ELR (cell line): ENCODE measurements at places on chromosomes 5 and 9.

- DNase-seq, result peak; percentile 27
Measured at GRCh38 chr5:91049800-91050199, 333.3 kb downstream of the ARRDC3 start.

- no peak for DNase-seq
Measured at GRCh38 chr5:53987101-53987500, 323.3 kb downstream of the ARL15 start.

GRCh38 chr5:67012171-67012570, 184.4 kb downstream of the CD180 start:
- peak; percentile 71 for DNase-seq

- no peak for DNase-seq
Measured at GRCh38 chr5:1468629-1469527, 23.6 kb upstream of the SLC6A3 start.

- no peak for DNase-seq
Measured at GRCh38 chr9:133888809-133889491, 103.2 kb downstream of the VAV2 start.

- no peak for DNase-seq
Measured at GRCh38 chr9:6590772-6591384, 54.7 kb downstream of the GLDC start.
